ENCODE measurements at places on chromosomes 5 and 9.

DNA sequence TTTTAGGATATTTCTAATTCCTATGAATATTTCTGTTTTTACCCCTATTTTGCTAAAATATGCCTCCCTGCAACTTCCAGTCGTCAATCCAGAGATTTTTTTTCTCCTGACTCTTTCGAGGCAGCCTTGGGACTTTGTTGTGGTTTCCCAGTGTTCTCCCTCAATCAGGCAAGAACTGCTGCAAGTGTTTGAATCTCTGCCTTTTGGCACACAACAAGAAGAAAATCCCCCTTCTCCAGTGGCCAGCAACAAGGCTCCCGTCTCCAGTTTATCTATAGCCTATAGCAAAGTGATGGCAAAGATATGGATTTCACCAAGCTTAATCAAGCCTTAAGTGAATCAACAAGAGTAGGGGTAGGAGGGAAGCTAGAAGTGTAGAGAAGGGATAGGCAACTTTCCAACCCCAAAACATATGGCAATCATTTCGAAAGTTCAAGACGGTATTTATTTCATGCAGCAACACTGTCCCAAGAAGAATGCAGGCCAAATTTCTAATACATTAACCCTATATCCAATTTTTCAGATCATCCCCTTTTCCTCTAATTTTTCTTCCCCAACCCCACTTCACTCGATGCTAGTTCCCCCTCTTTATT lies 37.7 kb upstream of the PAPPA start:
- no peak for DNase-seq

GRCh38 chr9:13437866-13438265 lies 158.4 kb upstream of the MPDZ start:
- no peak for DNase-seq

DNA sequence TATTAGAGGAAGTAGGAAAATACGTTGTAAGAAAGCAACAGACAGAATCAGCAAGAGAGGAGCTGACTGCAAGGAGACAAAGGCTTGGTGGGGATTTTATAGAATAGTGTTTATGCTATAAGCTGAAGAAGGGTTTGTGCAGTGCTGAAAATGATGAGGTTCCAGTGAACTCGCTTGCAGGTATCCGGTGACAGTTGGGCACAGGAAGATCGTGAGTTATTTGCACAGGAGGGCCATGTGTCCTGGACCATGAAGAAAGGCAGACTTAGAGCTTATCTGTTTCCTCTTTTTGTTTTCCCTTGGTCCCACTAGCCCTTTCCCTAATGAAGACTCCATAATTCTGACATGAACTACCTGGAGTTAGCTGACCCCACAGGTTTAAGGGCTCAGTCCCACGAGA lies 61.4 kb downstream of the NXNL2 start:
- no peak for DNase-seq

DNA sequence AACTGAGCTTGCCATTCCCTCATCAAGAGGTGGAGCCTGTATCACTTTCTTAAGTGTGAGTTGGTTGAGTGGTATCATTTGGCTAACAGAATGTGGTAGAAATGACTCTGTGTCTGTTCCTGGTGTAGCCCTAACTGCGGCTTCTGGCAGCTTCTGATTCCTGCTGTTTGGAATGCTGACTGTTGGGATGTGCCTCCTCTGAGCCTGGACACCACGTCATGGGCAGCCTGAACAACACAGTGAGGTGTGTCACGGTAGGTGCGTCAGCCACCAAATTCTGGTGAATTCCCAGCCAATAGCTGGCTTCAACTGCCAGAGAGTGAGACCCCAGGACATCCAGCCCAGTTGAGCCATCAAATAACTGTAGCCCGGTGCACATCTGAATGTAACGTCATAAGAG lies 6.1 kb upstream of the C9orf152 start:
- no peak for DNase-seq

DNA sequence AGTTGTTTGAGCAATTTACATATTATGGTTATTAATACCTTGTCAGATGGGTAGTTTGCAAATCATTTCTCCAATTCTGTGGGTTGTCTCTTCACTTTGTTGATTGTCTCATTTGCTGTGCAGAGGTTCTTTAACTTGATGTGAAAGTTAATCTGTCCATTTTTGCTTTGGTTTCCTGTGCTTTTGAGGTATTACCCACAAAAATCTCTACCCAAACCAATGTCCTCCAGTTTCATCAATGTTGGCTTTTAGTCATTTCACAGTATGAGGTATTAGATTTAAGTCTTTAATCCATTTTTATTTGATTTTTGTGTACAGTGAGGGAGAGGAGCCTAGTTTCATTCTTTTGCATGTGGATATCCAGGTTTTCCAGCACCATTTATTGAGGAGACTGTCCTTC lies 82.4 kb downstream of the MRPS30 start:
- DNase-seq, result no peak

DNA sequence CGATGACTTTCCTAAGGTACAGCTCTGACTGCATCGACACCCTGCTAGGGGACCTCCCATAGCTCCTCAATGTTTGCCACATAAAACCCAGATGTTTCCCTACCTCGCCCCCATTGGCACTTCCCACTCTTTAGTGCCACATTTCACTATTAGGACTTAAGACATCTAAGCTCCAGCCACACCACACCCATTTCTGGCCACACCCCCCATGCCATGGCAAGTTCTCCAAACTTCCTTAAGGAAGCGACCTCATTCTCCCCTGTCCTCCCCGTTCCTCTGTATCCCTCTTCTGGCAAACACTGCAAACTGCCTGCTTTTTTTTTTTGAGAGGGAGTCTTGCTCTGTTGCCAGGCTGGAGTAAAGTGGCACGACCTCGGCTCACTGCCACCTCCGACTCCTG lies 62.9 kb downstream of the USP20 start:
- no peak for DNase-seq

- no peak for DNase-seq
These were observed 119.1 kb upstream of the CLINT1 start for GRCh38 chr5:157978061-157978460.
